Activated CD4-positive, alpha-beta T cell treated with anti-CD3 and anti-CD28 coated beads, Interleukin-2, amount 10 ng/mL, durations not matched to agents 24 days and 14 days (primary cell): ENCODE measurements at places on chromosomes 16 and 17. TPM values are rescaled to one million over a fixed set of nuclear protein-coding genes. Genes with fewer than 3 reads are reported as not detected.

DNA sequence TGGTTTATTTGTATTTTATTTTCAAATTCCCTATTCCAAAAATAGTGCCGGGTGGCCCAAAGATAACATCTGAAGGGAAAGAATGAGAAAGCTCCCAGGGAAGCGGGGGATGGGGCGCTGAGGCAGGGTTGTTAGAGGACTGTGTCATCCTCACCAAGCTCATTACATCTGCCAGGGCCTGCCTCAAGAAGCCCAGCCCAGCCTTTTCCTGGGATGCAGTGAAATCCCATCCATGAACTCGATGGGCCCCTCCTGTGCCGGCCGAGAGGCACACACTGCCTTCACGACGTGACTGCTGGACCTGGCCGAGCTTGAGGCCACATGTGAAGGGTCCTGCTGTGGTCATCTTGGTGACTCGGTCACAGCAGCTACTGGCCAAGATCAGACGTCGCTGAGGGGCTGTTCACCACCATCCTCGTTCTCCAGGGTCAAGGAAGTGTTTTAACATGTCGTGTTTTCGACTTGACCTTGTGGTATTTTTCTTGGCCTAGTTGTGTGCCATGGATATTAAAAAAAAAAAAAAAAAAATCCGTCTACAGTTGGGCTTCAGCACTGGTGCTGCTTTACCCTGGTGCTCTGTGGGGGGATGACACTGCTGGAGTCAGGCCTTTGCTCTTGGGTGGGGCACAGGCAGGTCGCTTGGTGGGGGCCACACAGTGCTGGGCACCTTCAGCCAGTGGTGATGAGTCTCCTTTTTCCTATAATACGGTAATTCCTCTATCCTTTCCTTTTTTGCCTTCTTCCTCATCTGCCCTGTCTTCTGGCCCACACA is 4.9 kb downstream of the TIMM22 start:
- peaks cover 53% of the 10 kb centered on the region for H3K36me3 ChIP-seq
- DNase-seq, result no peak
- H3K4me3 ChIP-seq, result no peak overlapping the region
- peak overlapping the region; percentile 63 for H3K27ac ChIP-seq

DNA sequence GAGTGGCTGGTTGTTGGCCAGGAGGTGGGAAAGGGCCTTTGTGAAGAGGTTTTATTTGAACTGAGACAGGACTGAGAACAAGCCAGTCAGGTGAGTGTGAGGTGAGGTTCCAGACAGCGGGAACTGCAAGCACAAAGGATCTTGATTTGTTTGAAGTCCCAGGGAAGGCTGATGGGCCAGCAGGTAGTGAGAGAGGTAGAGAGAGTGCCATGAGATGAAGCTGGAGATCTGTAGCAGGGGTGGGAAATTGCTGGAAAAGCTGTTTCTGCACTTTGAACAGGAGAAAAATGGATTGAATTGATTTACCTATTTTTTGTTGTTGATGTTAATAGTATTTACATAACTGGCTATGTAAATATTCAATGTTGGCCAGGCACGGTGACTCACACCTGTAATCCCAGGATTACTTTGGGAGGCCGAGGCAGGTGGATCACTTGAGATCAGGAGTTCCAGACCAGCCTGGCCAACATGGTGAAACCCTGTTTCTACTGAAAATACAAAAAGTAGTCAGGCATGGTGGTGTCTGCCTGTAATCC is 7.7 kb upstream of the DCTPP1 start:
- peaks cover 5% of the 10 kb centered on the region for H3K36me3 ChIP-seq
- no peak for DNase-seq
- H3K27me3 ChIP-seq, result no peaks in the 10 kb centered on the region
- H3K27ac ChIP-seq, result peak overlapping the region; percentile 39
- H3K4me3 ChIP-seq, result no peak overlapping the region

DNA sequence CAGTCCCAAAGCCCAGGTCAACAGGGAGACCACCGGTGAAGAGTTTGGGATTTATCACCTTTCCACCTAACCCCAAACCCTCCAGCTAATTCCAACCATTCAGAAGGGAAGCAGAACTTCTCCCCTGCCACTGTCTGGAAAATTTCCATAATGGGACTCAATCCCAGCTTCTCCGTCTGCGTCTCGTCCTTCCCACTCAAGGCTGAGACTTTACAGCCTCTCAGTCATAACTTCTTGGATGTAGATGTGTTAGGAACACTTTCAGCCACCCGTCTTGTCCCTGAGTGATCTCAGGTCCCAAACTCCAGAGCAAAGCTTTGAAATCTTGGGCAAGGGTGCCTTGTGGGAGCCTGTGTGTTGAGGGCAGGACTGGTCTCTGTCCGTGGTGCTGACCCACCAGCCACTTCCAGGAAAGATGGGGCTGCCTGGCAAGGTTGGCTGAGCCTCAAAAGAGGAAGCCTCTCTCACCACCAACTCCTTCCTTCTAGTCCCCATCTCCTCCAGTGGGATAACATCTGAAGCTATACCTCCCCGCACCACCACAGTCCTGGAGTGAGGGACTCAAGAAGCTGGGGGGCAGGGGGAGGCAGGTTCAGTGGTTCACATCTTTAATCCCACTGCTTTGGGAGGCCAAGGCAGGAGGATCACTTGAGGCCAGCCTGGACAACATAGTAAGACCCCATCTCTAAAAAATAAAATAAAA is 9.3 kb downstream of the GAS2L2 start:
- H3K4me1 ChIP-seq, result peaks cover 11% of the 10 kb centered on the region
- H3K27me3 ChIP-seq, result peaks cover 36% of the 10 kb centered on the region
- DNase-seq, result peak; percentile 70
- H3K4me3 ChIP-seq, result no peak overlapping the region

DNA sequence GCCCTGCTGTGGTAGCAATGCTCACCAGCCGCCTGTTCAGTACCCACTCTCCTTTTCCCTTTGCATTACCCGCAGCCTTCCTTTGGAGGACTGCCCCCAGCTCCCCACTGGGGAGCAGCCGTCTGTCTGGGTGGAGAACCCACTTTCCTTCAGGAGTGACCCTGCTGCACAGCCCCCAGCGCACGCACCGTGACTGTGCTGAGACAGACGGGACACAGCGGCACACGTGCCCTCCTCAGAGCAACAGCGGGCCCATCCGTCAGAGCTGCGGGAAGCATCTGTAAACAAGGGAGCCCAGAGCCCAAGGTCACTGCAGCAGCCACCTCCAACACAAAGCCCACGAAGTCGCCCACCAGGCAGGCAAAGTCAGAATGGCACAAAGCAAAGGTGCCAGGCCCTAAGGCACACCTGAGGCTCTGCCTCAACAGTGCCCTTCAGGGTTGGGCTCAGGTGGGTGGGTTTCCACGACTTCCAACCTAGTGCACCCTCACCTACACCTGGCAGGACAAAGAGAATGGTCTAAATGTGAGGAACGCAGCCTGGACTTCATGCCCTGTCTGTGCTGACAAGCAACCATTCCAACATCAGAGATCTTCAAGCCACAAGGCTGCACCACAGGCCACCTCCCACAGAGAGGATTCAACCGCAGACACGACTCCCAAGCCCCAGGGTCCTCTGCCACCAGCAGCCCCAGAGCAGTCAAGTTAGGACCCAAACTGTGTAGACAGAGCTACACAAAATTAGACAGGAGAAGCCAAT is 9.9 kb downstream of the AXIN1 start:
- no peaks in the 10 kb centered on the region for H3K27me3 ChIP-seq
- no peak overlapping the region for H3K27ac ChIP-seq
- peaks cover 35% of the 10 kb centered on the region for H3K4me1 ChIP-seq
- no peak for DNase-seq
- no peak overlapping the region for H3K4me3 ChIP-seq

DNA sequence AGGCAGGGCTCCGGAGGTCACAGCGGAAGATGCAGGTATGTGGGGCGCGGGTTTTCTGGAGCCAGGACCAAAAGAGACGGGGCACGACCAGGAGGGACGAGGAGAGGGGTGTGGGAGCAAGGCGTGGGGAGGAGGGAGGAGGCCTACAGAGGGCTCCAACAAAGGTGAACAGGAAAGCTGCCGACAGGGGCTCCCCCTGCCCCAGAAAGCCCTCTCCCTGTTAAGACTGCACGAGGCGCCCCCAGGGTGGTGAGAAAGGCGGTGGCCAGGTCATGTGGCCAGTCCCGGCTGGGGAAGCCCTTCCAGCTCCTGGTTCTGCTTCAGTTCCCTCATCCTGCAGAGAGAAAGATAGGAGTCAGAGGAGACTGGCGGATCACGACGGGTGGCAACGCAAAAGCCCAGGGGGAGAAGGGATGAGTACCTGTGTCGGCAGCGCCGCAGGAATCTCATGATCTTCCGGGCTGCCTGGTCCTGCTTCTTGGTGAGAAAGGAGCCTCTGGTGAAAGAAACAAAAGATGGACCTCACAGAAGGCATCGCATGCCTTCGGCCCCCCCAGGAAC is 949 bp upstream of the SPAG7 start:
- H3K4me3 ChIP-seq, result no peak overlapping the region
- no peaks in the 10 kb centered on the region for H3K27me3 ChIP-seq
- H3K4me1 ChIP-seq, result peaks cover 12% of the 10 kb centered on the region
- no peak for DNase-seq

DNA sequence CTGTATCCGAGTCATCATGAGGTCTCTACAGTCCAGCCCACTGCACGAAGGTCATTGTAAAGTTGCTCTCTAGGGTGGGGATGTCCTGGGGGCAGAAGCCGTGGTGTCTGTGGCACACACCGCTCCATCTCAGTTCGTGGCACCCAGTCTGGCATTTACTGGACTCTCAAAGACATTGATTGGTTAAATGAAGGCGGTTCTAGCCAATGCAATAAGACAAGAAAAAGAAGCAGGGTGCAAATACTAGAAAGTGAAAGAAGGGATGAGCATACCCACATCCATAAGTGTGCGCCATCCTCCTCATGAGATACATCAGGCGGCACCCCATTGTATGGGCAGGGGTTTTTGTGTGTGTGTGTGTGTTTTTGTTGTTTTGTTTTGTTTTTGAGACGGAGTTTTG is 10.7 kb upstream of the ATP2A3 start:
- H3K27me3 ChIP-seq, result peaks cover 10% of the 10 kb centered on the region
- H3K4me1 ChIP-seq, result peaks cover 21% of the 10 kb centered on the region
- no peaks in the 10 kb centered on the region for H3K36me3 ChIP-seq
- no peak overlapping the region for H3K27ac ChIP-seq

DNA sequence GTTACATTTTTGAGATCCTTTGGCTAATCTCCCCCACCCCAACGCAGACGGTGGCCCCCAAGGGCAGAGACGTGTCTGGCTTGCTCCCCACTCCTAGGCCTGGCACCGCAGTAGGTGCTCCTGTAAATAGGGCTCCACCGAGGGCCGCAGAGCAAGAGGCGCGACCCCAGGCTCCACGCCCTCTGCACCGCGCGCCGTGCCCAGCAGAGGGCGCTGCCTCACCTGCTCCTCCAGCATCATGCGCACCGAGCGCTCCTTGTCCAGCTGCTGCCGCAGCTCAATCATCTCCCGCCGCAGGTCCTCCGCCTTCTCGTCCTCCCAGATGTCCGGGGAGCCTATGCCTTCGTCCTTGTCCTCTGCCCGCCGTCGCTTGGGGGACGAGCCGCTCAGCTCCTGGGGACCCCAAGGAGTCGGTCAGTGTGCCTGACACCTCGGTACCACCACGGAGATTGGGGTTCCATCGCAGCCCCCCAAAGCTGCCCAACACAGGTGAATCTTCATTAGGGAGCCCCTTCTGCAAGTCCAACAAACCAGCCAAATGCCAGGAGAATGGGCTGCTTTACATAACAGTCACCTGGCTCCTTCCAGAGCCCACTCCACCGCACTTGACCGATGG is 11.2 kb downstream of the TFAP4 start:
- H3K4me3 ChIP-seq, result no peak overlapping the region
- no peak overlapping the region for H3K27ac ChIP-seq
- H3K4me1 ChIP-seq, result peaks cover 2% of the 10 kb centered on the region
- no peaks in the 10 kb centered on the region for H3K27me3 ChIP-seq
- H3K36me3 ChIP-seq, result peaks cover 34% of the 10 kb centered on the region

DNA sequence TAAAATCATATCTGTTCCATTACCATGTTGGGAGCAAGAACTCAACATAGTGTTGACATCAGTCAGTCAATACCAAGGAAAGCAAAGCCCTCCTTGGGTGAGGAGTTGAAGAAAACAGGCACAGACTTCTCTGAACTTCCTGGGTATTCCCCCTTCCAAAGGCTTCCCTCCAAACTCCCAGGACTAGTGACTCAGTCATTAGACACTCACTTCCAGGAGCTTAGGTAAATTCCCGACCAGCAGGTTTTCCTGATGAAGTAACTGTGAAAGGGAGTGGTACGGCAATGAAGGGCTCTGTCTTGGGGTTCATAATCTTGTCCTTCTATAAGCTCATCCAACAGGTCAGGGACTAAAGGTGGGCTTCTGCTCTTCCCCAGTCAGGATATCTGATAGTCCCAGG is 293.8 kb upstream of the AXIN2 start:
- no peaks in the 10 kb centered on the region for H3K4me1 ChIP-seq
- H3K27me3 ChIP-seq, result no peaks in the 10 kb centered on the region
- H3K27ac ChIP-seq, result no peak overlapping the region
- DNase-seq, result no peak

GRCh38 chr16:48235058-48235555 is 9.0 kb upstream of the LONP2 start:
- H3K4me3 ChIP-seq, result no peak overlapping the region
- no peaks in the 10 kb centered on the region for H3K36me3 ChIP-seq
- DNase-seq, result no peak
- peaks cover 21% of the 10 kb centered on the region for H3K4me1 ChIP-seq
- no peak overlapping the region for H3K27ac ChIP-seq

DNA sequence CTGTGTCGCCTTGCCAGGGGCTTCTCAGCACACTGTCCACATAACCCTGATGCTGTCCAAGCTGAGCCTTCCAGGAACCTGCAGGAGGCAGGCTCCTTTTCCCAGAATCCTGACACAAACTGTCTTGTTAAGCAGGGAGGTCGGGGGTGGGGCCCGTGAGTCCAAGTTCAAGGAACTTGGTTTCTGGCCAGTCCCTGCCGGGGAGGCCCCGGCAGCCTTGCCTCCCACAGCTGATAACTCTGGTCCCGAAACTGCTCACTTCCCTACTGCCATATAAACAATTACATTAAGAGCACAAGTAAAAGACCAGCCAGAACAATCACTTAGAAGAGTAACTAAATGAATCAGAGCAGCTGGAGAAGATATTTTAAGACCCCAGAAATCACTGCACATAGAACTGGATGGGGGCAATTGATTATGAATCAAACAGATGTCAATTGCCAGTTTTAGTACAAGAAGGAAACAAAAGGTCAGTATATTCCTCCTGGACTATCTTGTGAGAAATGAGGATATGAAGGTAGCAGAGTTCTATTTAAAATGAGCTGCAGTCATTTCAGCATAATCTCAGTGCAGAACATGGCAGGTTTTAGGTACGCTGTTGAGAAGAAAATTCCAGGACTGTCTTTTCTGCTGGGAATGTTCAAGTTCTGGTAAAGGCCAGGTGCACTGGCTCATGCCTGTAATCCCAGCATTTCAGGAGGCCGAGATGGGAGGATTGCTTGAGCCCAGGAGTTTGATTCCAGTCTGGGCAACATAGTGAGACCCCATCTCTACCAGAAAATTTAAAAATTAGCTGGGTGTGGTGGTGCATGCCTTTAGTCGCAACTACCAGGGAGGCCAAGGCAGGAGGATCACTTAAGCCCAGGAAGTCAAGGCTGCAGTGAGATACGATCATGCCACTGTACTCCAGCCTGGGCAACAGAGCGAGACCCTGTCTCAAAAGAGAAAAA is 169.8 kb downstream of the PITPNC1 start:
- H3K27me3 ChIP-seq, result no peaks in the 10 kb centered on the region
- H3K4me1 ChIP-seq, result peaks cover 8% of the 10 kb centered on the region
- no peak overlapping the region for H3K27ac ChIP-seq
- H3K36me3 ChIP-seq, result no peaks in the 10 kb centered on the region
- H3K4me3 ChIP-seq, result no peak overlapping the region

SHMT1 gene
- total RNA-seq, result 58.3 and 62.1 TPM in 2 replicates

SERPINF2 gene
- total RNA-seq, result 0.12 and 0.16 TPM in 2 replicates

FOXJ1 gene
- total RNA-seq, result 0.07 and 0.35 TPM in 2 replicates

C17orf78 gene
- total RNA-seq, result not detected in 2 replicates
